ENCODE measurements at places on chromosomes 5 and 9.

- DNase-seq = no peak
Measured at GRCh38 chr5:177018341-177018740, 4.2 kb upstream of the ZNF346 start.

GRCh38 chr5:96633820-96634219, 28.4 kb upstream of the CAST start:
- DNase-seq = no peak

DNA sequence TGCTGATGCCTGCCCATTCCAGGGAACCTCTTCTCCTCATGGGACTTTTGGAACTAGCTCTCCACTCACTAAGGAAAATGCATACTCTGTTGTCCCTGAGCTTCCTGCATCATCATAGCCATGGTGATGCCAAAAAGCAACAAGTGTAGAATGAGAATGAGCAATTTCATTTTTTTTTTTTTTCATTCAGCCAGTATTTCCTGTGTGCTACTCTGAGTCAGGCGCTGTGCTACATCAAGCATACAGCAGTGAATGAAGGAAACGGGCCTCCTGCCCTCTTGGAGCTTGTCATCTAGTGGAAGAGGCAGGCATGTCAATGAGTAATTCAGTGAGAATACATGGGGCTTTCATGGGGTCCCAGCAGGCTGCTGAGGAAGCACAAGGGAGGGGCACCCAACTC, 483.1 kb downstream of the BNC2 start:
- no peak for DNase-seq

DNA sequence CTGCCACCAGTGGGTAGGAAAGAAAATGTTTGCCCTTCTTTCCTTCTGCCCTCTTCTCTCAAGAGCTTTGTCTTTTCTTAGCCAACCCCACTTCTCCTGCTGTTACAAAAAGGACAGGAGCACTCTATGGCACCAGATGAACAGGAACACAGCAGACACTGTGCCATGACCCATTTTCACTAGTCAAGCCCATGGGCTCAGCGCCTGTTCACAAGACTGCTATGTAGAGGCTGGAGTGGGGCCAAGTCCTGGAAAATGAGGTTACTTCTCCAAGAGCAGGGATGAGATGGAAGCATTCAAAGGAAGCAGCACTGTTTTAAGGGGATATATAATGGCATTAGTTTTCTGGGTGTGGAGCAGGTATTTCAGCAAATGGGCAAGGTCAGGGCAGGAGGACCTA, 46.8 kb upstream of the GRAMD2B start:
- DNase-seq = no peak

- no peak for DNase-seq
Measured at GRCh38 chr5:109411627-109412026, 1.9 kb upstream of the PJA2 start.

- no peak for DNase-seq
Measured at GRCh38 chr5:128796506-128796905, 168.8 kb upstream of the SLC27A6 start.

DNA sequence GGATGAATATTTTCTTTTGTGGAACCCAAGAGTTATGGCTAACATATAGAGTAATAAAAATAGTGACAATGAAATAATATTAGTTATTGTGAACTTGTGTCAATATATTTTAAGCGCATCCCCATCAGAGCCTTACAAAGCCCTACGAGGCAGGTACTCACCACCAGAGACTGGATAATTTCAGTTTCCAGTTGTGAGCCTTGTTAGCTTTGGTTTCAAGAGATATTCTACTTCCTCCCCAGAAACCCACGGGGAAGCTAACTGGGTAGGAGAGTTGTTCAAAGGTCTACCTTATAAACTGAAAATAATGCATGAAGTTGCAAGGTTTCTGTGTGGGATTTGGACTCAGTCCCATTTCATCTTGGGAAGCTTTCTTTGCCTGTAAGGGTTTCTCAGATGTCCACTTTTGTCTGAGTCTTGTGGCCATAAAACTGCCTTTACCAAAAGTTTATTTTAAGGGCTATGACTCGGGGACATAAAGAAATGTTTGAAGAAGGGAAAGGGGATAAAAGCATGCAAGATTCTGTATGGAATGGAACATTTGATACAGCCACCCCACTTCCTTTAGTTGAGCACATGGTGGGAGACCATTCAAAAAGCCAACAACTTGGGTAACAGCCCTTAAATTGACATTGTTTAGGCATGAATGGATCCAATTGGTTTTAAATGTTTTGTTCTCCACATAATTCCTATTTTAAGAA, 57.4 kb upstream of the ANKRD55 start:
- DNase-seq = no peak

DNA sequence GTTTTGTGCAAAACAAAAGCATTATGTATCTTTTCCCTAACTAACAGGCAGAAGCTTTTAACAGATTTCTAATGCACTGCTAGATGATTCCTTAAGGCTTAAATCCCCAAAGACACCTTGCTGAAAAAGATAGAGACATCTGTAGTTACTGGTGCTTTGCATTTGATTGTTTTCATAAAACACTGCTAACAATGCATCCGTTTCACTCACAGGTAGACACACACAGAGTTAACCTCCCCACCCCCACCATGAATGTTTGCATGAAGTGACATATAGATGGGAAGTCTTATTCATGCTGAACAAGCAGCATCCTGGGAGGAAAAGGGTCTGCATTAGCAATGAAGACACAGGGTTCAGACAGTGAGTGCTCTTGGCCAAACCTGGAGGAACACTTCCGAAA, 100.9 kb downstream of the ASTN2 start:
- no peak for DNase-seq

- no peak for DNase-seq
Measured at GRCh38 chr5:20572614-20573013, 584.6 kb upstream of the CDH18 start.

DNA sequence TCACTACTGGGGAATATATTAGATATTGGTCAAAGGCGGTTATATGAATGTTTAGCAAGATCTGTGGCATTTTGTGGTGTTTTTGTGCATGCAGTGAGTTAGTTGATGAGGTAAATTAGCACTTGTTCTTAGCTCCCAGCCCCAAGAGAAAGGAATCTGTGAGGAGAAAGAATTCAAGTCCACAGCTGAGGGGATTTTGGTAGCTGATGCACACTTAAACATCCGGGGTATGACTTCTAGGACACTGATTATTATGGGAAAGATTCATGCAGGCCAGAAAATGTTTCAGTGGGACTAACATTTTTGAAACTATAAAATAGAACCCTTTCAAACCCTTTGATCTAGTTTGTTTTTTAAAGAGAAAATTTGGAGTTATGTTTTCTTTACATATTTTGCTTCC, 118.2 kb upstream of the RPS23 start:
- DNase-seq = no peak

- DNase-seq = no peak
Measured at GRCh38 chr5:122412966-122413365, 100.9 kb downstream of the SNCAIP start.

GRCh38 chr5:101024299-101024698, 121.2 kb upstream of the ST8SIA4 start:
- DNase-seq = no peak
